Esophagus mucosa (tissue), 1 donor: ENCODE measurements at places on chromosomes 5 and 9. TPM values are rescaled to one million over a fixed set of nuclear protein-coding genes. Genes with fewer than 3 reads are reported as not detected.
A peak's percentile ranks its signal among the peaks of the same experiment; 100 is the strongest.

DNA sequence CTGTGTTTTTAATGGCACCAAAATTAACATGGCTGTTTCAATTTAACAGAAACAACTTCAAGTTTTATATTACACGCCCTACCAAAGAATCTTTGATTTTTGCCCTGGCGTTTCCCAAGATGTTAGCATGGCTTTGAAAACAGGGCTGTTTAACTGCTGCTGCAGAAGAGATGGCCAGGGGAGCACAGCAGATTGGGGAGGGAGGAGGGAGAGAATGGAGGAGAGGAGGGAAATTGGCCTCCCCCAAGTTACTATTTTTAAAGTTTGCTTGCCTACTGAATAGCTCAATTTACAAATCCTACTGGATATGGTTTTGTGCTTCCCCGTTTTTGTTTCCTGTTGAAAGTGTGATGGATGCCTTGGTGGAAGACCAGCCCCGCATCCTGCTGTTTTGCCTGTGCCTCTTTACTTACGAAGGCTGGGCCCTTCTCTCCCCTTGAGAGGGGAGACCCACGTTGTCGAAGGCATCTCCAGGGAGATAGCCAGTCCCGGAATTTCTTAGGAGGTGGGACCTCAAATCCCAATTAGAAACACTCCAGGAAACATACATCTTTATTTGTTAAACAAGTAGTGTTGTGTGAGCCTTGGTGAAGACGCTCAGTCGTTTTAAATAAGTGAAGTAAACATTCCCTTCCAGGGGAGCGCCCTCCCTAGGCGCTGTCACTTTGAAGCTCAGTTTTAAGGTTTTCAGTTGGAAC lies 98.6 kb downstream of the AOPEP start:
- no peak for ATAC-seq

The RXFP3 gene
- total RNA-seq = not detected

The SVEP1 gene
- 1.2 TPM for total RNA-seq

DNA sequence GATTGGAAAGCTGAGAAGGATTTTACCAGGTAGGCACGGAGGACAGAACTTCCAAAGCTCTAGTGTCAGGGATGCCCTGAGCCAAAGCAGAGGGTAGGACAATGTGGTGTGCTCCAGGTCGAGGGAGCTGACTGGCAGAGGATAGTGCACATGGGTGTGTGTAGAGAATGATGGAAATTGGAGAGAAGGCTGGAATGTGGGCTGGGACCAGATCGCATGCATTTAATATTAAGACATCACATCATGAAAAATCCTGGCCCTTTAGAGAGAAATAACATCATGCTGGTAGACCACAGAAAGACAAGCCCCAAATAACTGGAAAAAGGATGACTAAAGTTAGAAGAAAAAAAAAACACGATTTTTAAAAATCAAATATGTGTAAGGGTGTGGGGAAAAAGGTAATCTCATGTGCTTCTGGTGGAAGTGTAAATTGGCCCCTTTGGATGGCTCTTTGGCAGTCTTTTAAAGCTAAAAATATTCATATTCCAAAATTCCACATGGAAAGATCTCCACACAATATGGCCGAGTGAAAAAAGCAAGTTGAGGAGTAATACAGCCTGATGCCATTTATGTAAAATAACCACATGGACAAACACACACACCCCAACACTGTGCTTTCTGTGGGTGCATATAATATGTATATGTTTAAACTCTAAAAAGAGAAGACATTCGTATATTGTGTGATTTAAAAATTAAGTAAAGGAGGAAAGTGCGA lies 67.0 kb upstream of the TGFBR1 start:
- ATAC-seq = no peak

The SLC26A2 gene
- 8.9 TPM for total RNA-seq

The TMEM141 gene
- total RNA-seq = 102 TPM

The CFAP77 gene
- total RNA-seq = not detected

GRCh38 chr5:82641331-82642003 lies 363.3 kb upstream of the RPS23 start:
- peak; percentile 94 for ATAC-seq

DNA sequence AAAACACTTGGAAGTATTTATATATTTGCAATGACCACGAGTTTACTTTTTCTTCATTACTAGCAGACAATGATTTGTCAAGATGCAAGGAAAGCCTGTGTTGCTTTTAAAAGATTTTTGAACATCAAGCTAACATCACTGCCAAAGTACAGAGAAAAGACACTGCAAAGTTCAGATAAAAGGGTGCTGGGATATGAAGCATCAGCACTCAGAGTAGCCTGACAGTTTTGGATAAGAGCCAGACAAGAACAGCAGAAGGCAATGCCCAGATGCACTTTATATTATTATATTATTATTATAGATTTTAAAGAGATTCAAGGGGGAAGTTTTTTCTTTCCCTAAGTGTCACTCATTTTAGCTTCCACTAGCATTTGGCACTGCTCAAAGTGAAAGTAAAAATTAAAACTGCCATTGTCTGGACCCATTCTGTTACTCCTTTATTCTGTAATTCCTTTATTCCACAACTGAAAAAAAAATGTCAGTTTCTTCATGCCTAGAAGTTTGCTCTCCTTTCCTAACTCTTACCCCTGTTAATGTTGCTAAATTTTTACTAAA lies 240.6 kb downstream of the EFNA5 start:
- no peak for ATAC-seq

The MARVELD2 gene
- 25.7 TPM for total RNA-seq

DNA sequence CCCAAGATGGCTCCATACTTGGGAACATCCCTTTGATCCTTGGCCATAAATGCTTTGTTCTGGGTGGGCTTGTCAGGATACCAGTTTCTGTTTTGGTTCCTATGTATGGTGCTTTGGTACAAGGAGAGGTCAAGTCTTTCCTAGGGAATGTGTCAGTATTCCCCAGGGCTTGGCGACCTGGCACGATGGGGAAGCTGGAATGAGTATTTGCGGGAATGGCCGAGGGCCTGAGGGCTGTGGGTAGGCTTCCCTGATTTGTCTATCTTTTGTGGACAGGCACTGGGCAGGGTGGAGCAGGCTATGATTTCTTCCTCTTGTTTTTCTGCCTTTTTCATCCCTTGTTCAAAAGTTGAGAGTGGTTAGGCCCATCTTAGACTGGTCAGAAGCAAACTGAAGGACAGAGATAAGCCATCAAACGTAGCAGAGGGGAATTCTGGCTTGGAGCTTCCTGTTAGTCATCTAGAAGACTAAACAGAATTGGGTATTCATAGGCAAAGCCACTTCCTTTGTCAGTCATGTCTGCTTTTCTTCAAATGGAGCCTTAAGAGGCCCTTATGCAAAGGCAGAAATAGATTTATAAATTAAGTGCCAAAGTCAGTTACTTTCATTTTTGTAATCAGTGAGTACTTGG lies 13.7 kb downstream of the DOCK2 start:
- no peak for ATAC-seq

The TAF11L10 gene
- not detected for total RNA-seq

GRCh38 chr9:107251756-107252322 lies 31.2 kb upstream of the RAD23B start:
- no peak for ATAC-seq

DNA sequence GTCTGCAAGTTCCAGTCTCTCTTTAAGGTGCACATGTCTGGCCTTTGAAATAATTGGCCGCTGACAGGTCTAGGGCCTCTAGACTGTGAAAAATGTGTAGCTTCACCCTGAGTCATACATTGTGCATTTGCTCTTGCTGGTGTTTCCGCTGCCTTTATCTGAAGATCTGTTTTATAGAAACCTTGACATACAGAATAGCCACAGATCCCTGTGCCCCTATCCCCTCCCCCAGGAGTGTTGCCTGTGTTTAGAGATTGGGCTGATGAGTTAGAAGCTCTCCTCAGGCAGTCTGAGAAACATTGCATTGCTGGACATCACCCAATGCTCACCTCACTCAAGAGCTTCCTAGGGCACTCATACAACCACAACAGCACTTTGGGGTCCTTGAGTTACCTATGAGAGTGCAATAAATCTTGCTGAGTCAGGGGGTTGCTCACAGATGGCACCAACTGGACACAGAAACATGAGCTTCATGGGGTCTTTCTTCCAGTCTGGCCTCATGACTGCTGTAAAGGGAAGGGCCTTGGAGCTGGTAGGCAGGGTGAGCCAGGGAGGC lies 3.8 kb upstream of the ZNF782 start:
- ATAC-seq = no peak

GRCh38 chr9:94140791-94141790 lies 56.8 kb downstream of the PTPDC1 start:
- peak; percentile 20 for ATAC-seq

DNA sequence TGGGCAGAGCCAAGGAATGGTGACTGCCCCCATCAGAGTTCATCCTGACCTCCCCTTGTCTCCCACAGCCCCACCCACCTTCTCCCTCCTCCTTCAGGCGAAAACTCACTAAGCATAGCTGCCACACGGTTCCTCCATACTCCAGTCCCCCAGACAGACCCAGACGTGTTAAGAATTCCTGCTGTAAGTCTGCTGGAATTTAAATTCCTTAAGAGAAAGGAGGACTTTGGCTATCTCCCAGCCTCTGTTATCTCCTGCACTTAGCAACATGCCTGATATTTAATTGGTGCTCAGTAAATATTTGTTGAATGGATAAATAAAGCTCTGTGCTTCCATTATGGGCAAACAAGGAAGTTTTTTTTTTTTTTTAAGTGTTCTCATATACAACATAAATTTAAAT lies 213.7 kb downstream of the RFK start:
- no peak for ATAC-seq

GRCh38 chr5:44412286-44412685 lies 23.1 kb upstream of the FGF10 start:
- ATAC-seq = no peak

- ATAC-seq = peak; percentile 81
Observed at GRCh38 chr5:14186059-14186830, 43.1 kb downstream of the TRIO start.

The PAX5 gene
- 0.44 TPM for total RNA-seq

The OR1B1 gene
- total RNA-seq = not detected

- ATAC-seq = no peak
Observed at GRCh38 chr5:150092159-150092787, 5.9 kb upstream of the CSF1R start.

- ATAC-seq = peak; percentile 73
Observed at GRCh38 chr9:69204849-69205248, 30.8 kb downstream of the TJP2 start.

- no peak for ATAC-seq
Observed at GRCh38 chr5:18985171-18985758, 1002.7 kb downstream of the CDH18 start.

The RETREG1 gene
- total RNA-seq = 1.5 TPM

GRCh38 chr9:2116073-2116472 lies 100.9 kb downstream of the SMARCA2 start:
- peak; percentile 39 for ATAC-seq

- no peak for ATAC-seq
Observed at GRCh38 chr5:126998201-126998631, 32.1 kb downstream of the MARCHF3 start.

DNA sequence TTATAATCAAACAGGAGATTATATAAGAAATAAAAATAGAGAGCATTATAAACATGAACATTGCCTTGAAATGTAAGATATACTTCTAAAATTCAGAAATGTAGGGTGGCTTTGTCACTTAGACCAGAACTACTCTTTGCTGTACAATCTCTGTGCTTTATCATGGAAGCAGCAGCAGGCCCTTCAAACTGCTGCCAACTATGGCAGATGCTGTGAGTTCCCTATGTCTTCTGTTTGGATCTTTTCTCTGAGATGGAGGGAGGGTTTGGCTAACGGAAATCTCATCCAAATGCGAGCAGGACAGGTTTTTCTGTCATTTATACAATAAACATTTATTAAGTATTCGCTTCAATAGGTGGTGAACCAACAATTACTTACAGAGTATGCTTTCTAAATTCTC lies 34.8 kb upstream of the RICTOR start:
- ATAC-seq = no peak

DNA sequence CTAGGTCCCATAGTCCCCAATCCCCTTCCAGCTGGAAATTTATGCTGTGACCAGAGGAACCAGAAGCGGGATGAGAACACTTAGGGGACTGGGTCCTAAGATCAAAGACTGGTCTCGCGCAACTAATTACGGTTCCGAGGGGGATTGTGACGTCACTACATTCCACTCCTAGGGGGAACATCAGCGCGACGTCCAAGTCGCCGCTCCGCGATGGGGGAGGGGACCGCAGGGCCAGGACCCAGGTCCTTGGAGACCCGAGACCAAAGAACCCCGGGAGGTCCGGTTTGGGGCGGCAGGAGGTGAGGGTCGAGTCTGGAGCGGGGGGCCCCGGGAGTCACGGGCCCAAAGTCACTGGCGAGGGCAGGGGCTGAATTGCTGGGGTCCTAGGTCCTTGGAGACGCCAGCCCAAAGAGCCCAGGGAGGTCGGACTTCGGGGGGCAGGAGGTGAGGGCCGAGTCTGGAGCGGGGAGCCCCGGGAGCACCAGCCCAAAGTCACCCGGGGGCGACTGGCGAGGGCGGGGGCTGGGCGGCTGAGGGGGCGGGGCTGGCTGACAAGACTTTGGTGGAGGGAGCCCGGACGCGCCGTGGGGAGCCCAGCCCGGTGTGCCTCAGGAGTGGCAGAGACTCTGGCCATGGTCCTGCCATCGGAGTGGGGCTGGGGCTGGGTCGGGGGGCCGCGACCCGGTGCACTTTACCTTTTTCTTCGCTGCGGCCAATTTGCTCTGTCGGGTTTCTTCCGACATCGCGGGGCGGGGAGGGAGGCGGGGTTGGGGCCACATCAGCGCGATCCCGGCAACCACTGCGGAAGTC lies at the start of gene GOLGA2:
TSS of gene GOLGA2 (minus strand) at position 810 of the 810 bp plus-strand sequence. CDS start at position 779, 31 bp downstream.
- ATAC-seq = peak; percentile 57

DNA sequence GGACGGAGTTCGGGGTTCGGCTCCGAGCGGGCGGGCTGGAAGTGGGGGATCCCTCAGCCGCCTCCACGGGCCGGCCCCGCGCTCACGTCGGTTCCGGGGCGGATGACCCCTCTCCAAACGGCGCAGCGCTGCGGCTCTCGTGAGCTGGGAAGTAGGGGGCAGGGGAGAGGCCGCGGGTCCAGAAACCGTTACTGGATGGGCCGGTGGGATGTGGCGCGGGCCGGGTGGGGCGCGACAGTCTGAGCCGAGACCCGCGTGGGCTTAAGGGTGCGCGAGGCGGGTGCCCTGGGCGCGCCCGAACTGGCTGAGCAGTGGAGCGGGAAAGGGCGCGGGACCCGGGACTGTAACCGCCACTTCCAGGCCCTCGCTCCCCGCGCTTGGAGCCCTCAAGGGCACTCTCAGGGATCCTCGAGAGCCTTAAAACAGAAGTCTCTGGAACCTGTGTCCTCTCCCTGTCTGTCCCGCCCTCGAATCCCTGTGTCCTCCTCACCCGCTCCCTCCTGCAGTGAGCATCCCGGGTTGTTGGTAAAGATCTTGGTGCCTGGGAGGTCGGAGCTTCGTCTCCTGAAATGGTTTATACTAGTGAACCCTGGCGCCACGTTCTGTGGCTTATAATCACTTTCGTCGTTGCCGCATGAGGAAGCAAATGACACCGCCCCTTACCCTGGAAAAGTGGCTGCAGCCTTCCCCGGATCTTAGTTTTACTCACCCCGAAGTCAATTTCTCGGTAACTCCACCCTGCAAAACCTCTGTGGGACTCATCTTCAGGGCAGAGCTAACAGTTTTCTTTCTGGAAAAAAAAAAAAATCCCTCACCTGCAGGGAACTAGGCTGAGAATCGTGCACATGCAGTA lies 571 bp upstream of the MARCHF11 start:
- no peak for ATAC-seq

GRCh38 chr5:115671939-115672338 lies 46.1 kb upstream of the TMED7 start:
- no peak for ATAC-seq
